ENCODE measurements at places on chromosomes 12 and 14.

DNA sequence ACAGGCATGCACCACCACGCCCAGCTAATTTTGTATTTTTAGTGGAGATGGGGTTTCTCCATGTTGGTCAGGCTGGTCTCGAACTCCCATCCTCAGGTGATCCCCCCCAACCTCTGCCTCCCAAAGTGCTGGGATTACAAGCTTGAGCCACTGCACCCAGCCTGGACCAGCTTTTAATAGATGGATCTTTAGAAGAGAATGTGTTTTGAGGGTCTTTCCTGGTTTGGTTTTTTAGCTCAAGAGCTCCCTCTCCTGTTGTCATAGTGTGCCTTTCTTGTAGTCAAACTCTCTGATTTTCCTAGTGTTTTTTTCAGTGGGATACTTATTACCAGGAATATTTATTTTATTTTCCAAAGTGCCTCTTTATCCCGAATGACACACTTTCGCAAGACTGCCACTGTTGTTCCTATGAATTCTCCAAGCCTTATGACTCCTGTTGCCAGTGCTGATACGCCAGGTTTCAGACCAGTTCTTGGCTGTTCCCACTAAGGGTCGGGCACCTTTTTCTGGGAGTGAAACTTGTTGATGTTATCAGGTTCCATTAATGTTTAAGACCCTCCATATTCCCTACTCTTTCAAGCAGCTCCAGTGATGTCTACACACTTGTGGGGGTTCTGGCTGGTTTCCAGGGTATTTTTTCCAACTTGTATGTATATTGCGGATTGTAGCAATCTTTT, 31.5 kb upstream of the LIMA1 start:
- DNase-seq, result no peak

- no peak for DNase-seq
These were observed 22.3 kb upstream of the GNS start for GRCh38 chr12:64781280-64782190.

DNA sequence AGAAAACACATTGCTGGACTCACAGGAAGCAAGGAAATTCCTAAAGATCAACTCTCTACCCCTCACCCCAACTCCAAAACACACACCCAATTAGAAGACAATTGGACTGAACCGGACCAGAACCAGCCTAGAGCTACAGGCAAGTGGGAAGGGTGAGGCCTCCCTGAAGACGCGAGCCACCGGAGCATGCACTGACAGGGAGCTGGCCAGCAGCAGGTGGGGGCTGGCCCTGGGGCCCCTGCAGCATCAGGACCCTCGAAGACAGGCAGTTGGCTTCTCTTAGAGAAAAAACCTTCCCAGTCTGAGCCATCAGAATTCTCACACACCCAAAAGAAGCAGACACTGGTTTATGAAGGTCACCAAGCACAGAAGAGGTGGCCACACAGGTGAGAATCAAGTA, 209.5 kb upstream of the DIO3 start:
- no peak for DNase-seq

- DNase-seq, result no peak
These were observed 4.9 kb upstream of the GPR132 start for GRCh38 chr14:105069871-105070759.
